ENCODE measurements at places on chromosomes 7 and 10. TPM values are rescaled to one million over a fixed set of nuclear protein-coding genes. Genes with fewer than 3 reads are reported as not detected.

- H3K4me1 ChIP-seq: no peaks in the 10 kb centered on the region
- H3K27me3 ChIP-seq: no peaks in the 10 kb centered on the region
- no peak overlapping the region for H3K27ac ChIP-seq
These were observed 155.2 kb downstream of the DGKI start for GRCh38 chr7:137691566-137691965.

The BMPR1A gene
- 1.9 TPM for total RNA-seq

The MBL2 gene
- total RNA-seq: not detected

The ATXN7L1 gene
- 27.3 TPM for total RNA-seq

- H3K4me3 ChIP-seq: no peak overlapping the region
- no peak overlapping the region for H3K27ac ChIP-seq
- H3K27me3 ChIP-seq: no peaks in the 10 kb centered on the region
- no peaks in the 10 kb centered on the region for H3K36me3 ChIP-seq
These were observed 35.4 kb upstream of the INHBA start for GRCh38 chr7:41738336-41738735.

DNA sequence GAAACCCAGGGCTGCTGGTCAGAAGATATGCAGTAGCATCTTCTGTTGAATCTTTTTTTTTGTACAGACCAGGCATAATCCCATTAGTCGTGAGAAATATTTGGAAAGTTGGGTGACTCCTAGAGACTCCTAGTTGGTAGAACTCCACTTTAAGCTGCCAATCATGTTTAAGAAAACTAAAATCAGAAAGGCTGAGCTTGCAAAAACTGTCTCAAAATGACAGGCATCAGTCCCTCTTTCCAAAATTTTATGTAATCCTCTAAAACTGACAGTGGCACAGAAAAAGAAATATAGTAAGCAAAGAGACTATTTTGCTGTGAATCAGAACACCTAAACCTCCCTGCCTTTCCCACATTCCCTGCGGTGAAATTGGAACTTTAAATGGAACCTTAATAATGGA, 568.5 kb downstream of the CCSER2 start:
- no peaks in the 10 kb centered on the region for H3K4me1 ChIP-seq
- H3K4me3 ChIP-seq: no peak overlapping the region
- no peak for DNase-seq

GRCh38 chr10:8242295-8242872, 187.9 kb downstream of the GATA3 start:
- H3K36me3 ChIP-seq: no peaks in the 10 kb centered on the region
- peaks cover 67% of the 10 kb centered on the region for H3K4me1 ChIP-seq
- no peak overlapping the region for H3K4me3 ChIP-seq
- no peak overlapping the region for H3K27ac ChIP-seq
- H3K27me3 ChIP-seq: no peaks in the 10 kb centered on the region
- no peak for DNase-seq

GRCh38 chr10:109665321-109665720, 258.0 kb downstream of the XPNPEP1 start:
- no peaks in the 10 kb centered on the region for H3K4me1 ChIP-seq
- no peak overlapping the region for H3K27ac ChIP-seq
- DNase-seq: no peak
- H3K36me3 ChIP-seq: no peaks in the 10 kb centered on the region
- H3K27me3 ChIP-seq: no peaks in the 10 kb centered on the region
- no peak overlapping the region for H3K4me3 ChIP-seq

DNA sequence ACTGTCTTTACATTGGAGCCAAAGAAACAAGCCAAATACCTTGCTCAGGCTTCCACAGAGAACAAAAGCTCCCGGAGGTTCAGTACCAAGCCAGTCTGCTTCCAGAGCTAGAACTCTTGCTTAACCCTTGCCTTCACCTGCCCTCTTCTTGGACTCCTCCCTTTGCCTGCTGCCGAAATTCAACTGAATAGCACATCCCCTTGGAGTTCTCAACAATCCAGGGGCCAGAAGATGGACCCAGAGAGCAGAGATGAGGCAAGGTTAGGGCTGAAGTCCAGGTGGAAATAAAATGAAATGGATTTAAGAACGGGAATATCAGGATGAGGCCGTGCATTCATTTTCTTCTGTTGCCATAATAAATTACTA, 876 bp upstream of the PIK3AP1 start:
- H3K36me3 ChIP-seq: no peaks in the 10 kb centered on the region
- peak overlapping the region; percentile 61 for H3K4me3 ChIP-seq
- no peak for DNase-seq
- H3K4me1 ChIP-seq: peaks cover 19% of the 10 kb centered on the region

The NFE2L3 gene
- total RNA-seq: 0.45 TPM

DNA sequence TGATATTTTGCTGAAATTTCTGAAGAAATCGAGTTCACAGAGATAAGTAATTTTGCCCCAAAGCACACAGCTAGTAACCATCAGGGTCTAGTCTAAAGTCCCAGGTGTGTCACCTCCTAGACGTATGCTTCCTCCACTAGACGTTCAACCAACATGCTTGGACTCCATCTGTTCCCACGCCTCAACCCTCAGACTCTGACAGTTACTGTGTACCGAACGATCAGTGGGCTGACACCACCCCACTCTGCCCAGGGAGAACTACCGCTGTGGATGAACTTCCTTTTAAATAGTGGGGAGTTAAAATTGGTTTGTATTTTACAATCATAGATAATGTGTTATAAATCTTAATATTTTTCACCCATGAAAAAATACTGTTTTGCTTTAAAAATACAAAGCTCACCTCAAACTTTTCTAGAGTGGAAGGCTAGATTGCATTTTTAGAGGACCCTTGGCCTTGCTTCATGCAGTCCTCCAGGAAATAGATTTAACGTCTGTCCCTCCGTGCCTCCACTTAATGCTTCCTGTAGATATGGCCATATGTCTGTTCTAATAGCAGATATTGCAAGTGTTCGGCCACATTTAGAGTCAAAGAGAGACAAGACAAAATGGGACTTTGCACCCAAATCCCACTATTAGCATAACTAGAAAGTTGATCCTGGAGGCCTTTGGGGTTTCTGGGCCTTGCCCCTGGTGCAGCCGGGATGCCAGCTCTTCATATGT, 91.4 kb upstream of the ZPBP start:
- H3K27me3 ChIP-seq: no peaks in the 10 kb centered on the region
- H3K27ac ChIP-seq: no peak overlapping the region
- no peak overlapping the region for H3K4me3 ChIP-seq
- no peaks in the 10 kb centered on the region for H3K4me1 ChIP-seq
- H3K36me3 ChIP-seq: no peaks in the 10 kb centered on the region
- no peak for DNase-seq

DNA sequence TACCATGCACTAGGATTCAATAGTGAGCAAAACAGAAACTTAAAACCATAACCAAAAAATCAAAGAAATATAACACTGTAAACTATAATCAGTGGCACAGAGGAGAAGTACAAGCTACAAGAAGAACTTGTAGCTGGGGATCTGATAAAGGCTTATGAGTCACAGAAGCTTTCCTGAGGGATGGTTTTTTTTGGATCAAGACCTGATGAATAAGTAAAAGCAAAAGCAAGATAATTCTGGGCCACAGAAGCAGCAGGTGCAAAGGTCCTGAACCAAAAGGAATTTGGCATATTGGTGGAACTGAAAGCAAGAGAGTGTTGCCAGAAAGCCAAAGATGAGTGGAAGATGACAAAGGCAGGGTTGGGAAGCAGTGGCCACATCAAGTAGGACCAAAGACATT, 37.4 kb upstream of the BET1 start:
- H3K4me3 ChIP-seq: no peak overlapping the region
- DNase-seq: no peak
- H3K36me3 ChIP-seq: no peaks in the 10 kb centered on the region
- H3K27me3 ChIP-seq: peaks cover 7% of the 10 kb centered on the region
- no peaks in the 10 kb centered on the region for H3K4me1 ChIP-seq

DNA sequence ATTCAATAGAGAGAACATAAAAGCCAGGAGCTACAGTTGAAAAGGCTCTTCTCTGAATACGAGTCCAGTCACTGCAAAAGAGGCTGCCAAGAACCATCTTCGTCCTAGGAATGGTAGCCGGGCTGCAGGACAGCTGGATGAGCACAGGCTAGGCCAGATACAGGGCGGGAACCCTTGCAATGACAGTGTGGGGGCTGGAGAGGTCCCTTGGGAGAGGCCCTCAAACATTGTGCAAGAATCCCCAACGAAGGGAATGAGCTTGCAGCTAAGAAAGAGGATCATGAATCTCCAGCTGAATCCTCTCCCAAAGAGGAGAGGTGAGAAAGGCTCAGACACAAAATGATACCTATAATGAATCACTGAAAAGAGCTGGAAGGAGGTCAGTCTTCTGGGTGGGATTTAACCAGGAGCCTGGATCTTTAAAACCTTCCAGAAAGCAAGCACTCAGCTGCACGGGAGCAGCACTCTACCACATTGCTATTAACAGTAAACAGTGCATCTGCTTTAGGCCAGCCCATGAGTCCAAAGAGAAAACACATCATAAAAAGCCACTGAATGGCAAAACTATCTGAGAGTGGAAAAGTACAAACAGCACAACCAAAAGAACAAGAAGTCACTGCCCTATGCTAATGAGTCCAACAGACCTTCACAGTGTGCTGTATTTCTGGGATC, 287.9 kb downstream of the TNS3 start:
- H3K36me3 ChIP-seq: no peaks in the 10 kb centered on the region
- H3K4me1 ChIP-seq: no peaks in the 10 kb centered on the region
- no peak for DNase-seq

DNA sequence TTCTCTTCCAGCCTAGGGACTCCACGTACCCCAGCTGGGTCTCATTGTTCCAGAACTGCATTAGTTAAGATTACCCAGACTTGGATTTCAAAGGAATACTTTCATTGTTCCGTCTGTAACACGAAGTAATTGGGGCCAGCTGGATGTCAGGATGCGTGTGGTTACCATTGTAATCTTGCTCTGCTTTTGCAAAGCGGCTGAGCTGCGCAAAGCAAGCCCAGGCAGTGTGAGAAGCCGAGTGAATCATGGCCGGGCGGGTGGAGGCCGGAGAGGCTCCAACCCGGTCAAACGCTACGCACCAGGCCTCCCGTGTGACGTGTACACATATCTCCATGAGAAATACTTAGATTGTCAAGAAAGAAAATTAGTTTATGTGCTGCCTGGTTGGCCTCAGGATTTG, 21.0 kb downstream of the LRRC17 start:
- no peak overlapping the region for H3K27ac ChIP-seq
- H3K4me3 ChIP-seq: no peak overlapping the region
- H3K27me3 ChIP-seq: no peaks in the 10 kb centered on the region
- no peaks in the 10 kb centered on the region for H3K4me1 ChIP-seq
- H3K36me3 ChIP-seq: no peaks in the 10 kb centered on the region

- no peak for DNase-seq
- H3K4me1 ChIP-seq: no peaks in the 10 kb centered on the region
- H3K27ac ChIP-seq: no peak overlapping the region
- H3K27me3 ChIP-seq: no peaks in the 10 kb centered on the region
- no peak overlapping the region for H3K4me3 ChIP-seq
- no peaks in the 10 kb centered on the region for H3K36me3 ChIP-seq
These were observed 509.6 kb upstream of the POM121L12 start for GRCh38 chr7:52525772-52526341.

DNA sequence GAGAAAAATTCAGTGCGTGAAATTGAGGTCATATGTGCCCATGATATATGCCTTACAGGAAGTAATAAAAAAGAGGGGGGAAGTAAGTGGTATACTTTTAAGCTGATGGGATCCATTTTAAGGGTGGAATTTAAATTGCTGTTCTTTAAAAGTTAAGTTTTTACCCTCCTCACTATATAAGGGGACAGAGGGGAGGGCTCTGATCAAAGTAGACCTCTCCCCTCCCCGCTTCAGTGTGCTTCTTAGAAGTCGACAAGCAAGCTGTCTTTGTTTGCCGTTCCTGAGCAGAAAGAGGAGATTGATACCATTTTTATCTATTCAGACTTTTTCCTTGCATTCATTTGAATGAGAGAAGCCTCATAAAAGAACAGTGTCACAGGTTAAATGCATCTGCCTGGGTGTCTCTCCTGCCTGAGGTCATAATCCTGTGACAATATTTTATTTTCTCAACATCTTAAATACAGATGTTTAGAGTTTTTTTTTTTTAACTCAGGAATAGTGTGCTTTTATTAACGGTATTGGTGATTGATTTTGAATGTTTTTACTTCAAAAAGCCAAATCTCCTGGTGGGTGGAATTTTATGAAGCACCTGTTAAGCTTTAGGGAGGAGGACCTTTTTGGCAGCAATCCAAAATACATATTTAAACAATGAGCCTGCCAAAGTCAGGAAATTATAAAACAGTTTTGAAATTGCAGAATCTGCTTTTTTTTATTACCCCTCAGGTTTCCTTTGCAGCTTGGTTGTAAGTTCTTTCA, 141.7 kb downstream of the KAT6B start:
- no peak for DNase-seq
- H3K27ac ChIP-seq: peak overlapping the region; percentile 49
- no peaks in the 10 kb centered on the region for H3K36me3 ChIP-seq
- no peaks in the 10 kb centered on the region for H3K27me3 ChIP-seq

The BTBD16 gene
- total RNA-seq: not detected

DNA sequence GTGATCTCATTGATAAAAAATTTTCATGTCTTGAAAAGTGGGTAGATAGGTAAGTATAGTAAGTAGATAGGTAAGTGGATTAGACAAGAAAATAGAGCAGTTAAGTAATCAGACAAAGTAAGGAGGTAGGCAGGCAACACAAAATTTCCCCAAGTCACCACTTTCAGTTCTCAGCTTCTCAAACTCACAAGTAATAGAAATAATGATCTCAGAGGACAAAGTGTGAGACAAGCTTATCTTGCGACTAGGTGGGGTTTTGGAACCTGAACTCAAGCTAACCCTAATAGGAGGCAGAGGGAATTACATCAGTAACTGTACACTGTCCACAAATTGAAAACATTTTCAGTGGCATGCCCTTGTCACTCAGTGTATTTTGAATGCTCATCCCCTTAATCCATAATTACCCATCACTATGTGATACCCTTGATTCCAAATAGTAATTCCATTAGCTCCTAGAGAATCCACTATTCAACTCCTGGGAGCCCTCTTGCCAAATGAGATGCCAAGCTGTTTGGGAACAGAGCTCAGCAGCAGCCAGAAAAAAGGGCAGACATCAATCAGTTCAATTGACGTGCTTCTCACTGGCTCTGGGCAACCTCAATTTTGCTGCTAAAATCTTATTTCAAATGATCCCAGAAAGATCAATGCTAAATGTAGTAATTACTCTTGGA, 703.2 kb downstream of the XPNPEP1 start:
- H3K27me3 ChIP-seq: no peaks in the 10 kb centered on the region
- H3K27ac ChIP-seq: no peak overlapping the region
- H3K4me3 ChIP-seq: no peak overlapping the region
